ENCODE measurements at places on chromosomes 3 and 15.

- no peak overlapping the region for H3K27ac ChIP-seq
- no peaks in the 10 kb centered on the region for H3K27me3 ChIP-seq
- no peaks in the 10 kb centered on the region for H3K4me1 ChIP-seq
- H3K36me3 ChIP-seq, result no peaks in the 10 kb centered on the region
- DNase-seq, result peak; percentile 22
Measured at GRCh38 chr15:79593119-79593869, 161.2 kb downstream of the MINAR1 start.

DNA sequence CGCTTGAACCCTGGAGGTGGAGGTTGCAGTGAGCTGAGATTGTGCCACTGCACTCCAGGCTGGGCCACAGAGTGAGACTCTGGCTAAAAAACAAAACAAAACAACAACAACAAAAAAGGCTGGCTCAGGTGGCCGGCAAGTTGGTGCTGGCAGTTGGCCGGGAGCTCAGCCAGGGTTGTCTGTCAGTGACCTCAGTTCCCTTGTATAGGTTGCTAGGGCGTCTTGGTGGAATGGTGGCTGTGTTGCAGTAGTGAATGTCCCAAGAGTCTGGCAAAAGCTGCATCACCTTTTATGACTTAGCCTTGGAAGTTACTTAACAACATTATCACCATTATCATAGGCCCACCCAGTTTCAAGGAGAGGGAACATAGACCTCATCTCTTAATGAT is 40.6 kb downstream of the ASB7 start:
- H3K36me3 ChIP-seq, result no peaks in the 10 kb centered on the region
- no peak for DNase-seq
- 0 out of 2 replicates have a peak overlapping the region, but pooled peaks have one; percentile 58 for H3K27ac ChIP-seq
- H3K27me3 ChIP-seq, result no peaks in the 10 kb centered on the region
- H3K4me1 ChIP-seq, result peaks cover 4% of the 10 kb centered on the region
- no peak overlapping the region for H3K4me3 ChIP-seq

DNA sequence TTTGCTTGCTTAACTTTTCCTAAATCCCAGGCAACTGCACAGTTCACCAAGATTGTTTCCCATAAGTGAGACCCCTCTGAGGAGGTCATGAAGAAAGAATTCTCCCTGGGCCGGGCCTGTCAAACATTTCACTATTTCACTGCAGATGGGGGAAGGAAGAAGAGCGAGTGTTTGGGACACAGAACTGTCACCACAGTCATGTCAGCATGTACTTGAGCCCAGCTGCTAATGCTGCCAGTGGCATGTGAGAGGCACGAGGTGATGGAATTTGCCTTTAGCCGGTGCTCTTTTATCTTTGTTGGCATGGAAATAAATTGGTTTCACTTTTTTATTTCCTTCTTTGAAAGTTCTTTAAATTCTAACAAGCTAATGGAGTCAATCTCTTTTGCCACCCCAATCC is 277.9 kb upstream of the GADL1 start:
- no peaks in the 10 kb centered on the region for H3K27me3 ChIP-seq
- no peak overlapping the region for H3K27ac ChIP-seq
- H3K4me3 ChIP-seq, result no peak overlapping the region
- peaks cover 13% of the 10 kb centered on the region for H3K4me1 ChIP-seq
- no peaks in the 10 kb centered on the region for H3K36me3 ChIP-seq
- no peak for DNase-seq

DNA sequence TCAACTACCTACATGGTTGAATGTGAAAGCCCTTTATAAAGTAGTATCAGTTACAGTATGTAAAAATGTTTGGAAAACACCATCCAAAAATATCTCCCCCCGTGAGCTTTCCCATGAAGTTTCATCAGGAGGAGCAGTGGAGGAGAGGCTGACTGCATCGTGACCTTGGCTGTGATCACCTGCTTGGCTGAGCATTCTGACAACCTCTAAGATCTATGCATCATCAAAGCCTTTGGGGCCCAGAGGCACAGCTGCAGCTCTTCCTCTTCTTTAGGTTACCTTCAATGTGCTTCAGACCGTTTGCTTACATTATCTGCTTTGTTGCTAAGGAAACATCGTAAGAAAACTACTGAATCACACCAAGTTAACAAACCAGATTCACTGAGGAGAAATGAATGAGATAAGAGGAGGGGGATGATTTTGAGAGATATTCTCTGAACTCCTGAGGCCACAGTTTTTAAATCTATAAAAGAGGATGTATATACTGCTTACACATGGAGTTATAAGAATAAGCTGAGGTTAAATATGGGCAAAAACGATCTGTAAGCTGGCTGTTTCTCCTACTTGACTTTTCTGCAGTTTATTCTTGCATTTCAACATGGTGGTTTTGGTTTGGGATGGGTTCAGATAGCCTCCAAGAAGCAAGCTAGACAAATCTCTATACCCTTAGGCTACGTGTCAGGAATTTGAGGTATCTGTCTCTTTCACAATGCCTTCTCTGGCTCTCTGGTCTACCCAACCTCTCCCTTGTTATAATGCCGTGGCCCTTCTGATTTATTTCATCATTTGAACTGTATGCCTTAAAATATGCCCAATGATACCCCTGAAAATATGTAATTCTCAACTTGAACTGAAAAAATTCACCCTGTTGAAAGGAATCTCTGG is 4.0 kb downstream of the GCSAM start:
- peaks cover 59% of the 10 kb centered on the region for H3K4me1 ChIP-seq
- H3K27ac ChIP-seq, result peak overlapping the region; percentile 65
- no peak for DNase-seq
- H3K4me3 ChIP-seq, result no peak overlapping the region
- H3K27me3 ChIP-seq, result no peaks in the 10 kb centered on the region

- no peaks in the 10 kb centered on the region for H3K36me3 ChIP-seq
- H3K27me3 ChIP-seq, result no peaks in the 10 kb centered on the region
- no peaks in the 10 kb centered on the region for H3K4me1 ChIP-seq
- no peak for DNase-seq
- no peak overlapping the region for H3K4me3 ChIP-seq
Measured at GRCh38 chr3:152050903-152051302, 177.5 kb downstream of the SUCNR1 start.

DNA sequence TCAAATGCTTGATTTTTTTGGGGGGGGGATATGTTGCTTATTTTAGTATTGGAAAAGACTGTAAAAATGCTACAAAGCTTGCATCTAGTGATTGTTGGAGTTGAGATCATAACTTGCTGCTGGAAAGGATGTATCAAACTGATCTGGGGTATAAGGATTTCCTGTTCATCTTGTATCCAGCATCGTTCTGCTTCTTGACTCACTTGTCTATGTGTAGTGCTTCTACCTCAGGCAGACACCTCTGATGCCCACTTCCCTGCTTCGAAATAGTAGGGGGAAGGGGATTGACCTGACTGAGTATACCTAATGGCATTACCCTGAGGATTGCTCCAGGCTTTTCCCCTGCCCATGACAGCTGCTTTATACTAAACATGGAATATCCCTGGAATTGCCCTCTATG is 42.7 kb downstream of the STT3B start:
- no peak overlapping the region for H3K27ac ChIP-seq
- no peaks in the 10 kb centered on the region for H3K36me3 ChIP-seq
- H3K27me3 ChIP-seq, result no peaks in the 10 kb centered on the region
- H3K4me1 ChIP-seq, result peaks cover 20% of the 10 kb centered on the region
- DNase-seq, result no peak

Measured in WTC11 (cell line).